ENCODE measurements at places on chromosomes 13 and 19. TPM values are rescaled to one million over a fixed set of nuclear protein-coding genes. Genes with fewer than 3 reads are reported as not detected.

Gene SBK2
- total RNA-seq: not detected

DNA sequence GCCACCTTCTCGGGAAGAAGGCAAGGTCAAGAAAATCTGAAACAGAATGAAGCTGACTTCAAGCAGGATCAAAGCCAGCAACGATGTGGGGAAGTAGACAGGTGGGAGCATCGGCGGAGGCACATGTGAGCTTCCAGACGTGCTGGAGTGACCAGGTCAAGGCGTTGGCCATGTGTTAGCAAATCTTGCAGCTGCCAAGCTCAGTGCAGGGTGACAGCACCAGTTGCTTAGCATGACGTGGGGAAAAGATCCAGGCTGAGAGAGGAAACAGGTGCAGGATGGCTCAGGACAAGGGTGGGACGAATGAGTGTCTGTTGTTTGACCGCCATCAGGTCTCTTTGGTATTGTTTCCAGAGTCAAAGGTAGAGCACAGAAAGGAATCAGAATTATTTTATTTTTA is 92.3 kb downstream of the TNFSF13B start:
- no peak for DNase-seq

DNA sequence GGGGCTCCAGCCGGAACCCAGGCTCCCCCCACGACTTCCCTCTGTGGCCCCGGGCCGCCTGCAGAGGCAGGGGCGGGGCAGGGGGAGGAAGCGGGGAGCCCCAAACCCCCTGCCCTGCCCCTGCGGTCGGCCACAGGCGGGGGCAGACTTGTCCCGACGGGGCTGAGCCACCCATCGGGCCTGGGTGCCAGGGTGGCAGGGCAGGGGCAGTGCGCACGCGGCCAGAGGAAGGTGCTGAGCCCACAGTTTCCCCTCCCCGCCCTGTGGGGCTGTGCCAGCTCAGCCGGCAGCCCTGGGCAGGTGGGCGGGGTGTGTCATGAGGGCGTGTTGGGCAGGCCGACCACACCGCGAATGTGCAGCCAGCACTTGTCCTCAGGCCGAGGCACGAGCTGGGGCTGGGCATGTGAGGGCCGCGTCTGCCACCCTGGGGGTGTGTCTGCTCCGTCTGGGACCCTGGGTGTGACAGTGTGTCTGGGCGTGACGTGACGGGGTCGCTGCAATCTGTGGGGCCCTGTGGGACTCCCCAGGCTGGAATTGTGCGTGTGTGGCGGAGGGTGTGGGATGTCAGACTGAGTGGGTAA is 17.7 kb downstream of the CCDC97 start:
- DNase-seq: no peak

DNA sequence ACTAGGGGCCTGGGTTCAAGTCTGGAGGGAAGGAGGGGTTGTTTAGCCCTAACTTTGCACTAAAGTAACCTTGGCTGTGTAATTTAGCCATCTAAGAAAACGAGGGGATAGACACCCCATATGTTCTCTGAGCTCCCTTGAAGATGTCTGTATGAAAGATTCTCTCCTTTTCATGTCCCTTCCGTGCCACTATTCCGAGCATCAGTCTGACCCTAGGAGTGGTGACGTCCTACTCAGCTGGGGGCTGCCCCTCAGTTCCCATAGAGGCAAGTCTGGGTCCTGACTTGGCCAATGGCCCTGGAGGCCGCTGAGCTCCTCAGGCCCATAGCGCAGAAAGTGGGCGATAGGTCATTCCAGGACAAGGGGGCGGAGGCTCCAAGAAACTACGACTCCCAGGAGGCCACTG is 790 bp upstream of the WDFY2 start:
- no peak for DNase-seq

GRCh38 chr13:51240958-51241357 is 18.8 kb downstream of the FAM124A start:
- DNase-seq: no peak

GRCh38 chr13:51524312-51524711 is 60.0 kb upstream of the WDFY2 start:
- no peak for DNase-seq

DNA sequence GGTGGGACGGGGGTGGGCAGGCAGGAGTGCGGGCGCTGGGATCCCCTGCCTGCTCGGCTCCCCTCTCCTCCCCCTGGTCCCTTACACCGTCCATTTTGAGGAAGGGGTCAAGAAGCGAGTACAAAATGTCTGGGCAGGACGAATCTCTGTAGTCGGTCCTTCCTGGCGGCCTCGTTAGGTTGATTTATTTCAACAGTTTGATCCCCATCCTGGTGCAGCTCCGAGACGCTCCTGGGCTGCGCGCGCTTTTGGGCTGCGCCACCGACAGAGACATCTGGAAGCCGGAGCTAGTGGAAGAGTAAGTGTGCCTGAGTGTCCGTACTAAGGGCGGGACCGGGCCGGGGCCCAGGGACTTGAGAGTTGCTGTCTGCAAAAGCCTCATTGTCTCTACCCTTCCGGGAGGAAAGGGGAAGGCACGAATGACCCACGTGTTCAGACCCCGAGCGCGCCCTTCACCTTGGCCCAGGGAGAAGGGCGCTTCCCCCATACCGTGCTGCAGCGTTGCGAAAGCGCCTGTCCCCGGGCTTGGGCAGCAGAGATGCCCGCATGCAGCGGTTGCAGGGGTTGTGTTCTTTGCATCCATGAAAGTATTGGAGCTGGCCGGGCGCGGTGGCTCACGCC is 1.8 kb downstream of the ZNF114 start:
- no peak for DNase-seq

Gene ONECUT3
- not detected for total RNA-seq

DNA sequence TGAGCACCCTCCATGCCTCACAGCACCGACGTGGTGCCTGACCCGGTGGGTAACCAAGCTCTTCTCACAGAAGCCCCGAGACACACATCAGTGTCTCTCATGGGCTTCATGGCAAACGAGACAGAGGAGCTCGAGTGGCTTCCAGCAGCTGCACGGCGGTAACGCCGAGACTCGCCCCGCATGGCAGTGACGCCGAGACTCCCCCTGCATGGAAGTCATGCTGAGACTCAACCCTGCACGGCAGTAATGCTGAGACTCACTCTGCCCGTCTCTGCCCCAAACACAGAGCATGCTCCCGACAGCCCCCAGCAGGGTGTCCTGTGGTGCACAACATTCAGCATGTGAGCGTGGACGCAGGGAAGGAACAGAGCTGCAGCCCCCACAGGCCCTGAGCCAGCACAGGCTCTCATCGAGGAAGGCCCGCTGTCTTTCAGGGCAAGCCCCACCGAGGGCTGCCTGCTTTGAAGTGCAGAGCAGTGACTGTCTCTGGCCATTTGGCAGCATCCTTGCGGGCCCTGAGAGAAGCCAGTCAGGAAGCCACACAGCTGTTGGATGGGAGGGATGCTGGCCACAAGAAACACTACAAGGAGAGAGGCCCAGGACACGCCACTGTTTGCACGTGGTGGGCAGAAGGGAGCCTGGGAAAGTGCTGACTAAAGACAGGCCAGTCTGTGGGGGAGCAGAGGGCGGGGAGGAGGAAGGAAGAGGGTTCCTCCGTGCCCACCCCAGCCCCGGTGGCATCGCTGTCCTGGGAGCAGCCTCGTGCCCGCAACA is 9.5 kb downstream of the GAS6 start:
- DNase-seq: no peak

Gene ZNF135
- total RNA-seq: 0.46 TPM

All from pulmonary artery endothelial cell (primary cell).